ENCODE measurements at places on chromosomes 2 and 18.

DNA sequence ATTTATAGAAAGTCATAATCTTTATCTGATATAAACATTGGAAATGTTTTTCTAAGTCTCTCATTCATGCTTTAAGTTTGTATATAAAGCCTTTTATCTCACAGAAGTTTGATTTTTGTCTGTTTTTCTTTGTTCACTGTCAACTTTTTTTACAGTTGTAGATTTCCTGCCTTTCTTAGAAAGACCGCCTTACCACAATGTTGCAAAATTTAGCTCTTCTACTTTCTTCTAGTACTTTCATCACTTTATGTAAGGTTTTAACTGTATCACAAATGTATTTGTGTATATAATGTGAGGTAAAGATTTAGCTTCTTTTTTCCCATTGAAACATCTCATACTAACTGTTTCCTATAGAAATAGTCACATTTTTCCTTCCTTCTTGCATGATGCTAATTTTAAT, 136.1 kb downstream of the DNAH6 start:
- no peak for DNase-seq

DNA sequence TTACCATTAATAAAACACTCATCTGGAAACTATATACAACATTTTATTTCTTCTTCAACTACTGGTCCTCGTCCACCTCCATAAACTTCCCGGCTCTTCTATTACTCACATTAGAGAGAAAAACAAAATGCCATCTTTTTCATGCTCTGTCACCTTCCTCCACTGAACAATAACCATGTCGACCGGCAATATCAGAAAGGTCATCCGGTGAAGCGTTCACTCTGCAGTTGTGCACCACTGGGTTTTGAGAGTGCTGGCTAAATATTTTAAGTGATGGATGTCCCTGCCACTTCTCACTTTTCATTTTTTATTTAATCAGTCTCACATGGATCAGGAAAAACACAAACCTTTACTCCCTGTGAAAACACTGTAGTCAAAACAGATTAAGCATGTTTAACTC, 48.2 kb downstream of the SPP2 start:
- DNase-seq = no peak

DNA sequence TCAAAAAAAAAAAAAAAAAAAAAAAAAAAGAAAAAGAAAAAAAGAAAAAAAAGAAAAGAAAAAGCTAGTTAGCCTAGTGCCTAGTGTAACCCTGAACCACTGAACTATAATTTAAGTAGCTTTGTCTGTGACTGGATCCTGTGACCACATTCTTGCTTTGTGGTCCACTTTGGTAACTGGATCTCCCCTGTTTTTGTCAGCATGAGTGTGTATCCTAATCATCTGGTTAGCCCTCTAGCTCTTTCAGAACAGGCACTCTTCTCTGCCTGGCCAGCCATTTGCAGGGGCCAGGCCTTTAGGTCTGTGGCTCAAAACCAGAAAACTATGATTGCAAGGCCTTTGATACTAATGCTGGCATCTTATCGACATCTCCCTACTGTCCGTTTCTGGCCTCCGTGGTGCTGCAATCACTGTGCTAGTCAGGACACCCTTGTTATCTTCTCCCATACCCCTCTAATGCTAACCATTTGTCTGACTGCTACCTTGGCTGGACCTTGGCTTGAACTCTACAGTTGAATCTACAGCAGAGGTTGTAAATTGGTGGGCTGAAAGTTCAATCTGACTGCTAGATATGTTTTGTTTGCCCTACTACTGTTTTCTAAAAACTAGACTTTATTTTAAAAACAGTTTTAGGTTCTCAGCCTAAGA, 40.5 kb downstream of the RBKS start:
- DNase-seq = no peak

- no peak for DNase-seq
These were observed 10.9 kb downstream of the INO80D start for GRCh38 chr2:206075113-206075512.

DNA sequence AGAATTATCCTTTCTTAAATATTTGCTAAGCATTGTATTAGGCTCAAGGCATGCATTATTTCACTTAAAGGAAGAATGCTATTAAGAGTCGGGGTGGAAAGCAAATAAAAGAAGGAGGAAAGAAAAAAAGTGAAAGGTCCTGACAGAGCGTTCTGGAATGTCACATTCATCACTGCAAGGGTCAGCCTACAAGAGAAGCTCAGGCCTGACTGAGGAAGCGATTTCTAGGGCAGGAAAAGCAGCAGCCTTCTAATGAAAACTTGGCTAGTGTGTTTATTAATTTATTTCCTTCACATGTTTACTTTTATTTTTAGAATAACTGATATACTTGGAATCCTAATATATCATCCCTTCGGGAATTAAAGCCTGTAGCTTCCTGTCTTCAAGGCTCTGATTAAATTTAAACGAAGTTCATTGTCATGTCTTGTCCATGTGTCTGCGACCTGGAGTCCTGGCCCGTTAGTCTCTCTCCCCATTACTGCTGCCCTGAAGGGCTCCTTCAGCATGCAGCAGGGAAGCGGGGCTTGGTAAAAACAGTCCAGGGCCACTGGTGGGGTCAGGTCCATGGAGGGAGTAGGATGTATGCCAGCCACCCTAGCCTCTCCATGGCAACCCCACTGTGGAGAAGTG, 119.2 kb upstream of the CCDC68 start:
- DNase-seq = no peak

DNA sequence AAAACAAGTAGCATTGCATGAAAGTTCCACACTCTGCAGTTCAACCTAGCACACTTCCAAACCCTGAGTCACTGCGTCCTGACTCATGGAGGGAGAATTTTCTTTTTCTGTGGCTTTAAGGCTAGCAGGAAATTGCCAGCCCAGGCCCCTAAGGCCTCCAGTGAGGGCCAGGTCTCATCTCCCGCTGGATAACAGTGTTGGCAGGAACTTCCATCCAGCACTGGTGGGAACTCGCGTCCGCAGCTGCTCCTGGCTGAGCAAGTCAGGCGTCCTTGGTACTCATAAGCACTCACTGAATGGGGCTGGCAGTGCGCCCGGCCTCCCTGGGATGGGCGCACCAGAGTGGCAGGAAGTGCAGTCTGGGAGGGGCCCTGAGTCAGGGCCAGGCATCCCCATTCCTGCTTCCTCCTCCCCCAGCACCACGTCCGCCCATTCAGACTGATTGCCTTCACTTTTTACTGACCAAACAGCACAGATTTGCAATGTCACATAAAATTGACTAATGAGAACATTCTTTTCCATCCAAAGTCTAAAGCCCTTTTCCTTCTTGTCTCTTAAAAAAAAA, 14.3 kb downstream of the MALL start:
- no peak for DNase-seq

GRCh38 chr2:133490411-133490980, 77.8 kb downstream of the NCKAP5 start:
- no peak for DNase-seq

- no peak for DNase-seq
These were observed 35.4 kb downstream of the ARHGEF4 start for GRCh38 chr2:130871843-130872740.

DNA sequence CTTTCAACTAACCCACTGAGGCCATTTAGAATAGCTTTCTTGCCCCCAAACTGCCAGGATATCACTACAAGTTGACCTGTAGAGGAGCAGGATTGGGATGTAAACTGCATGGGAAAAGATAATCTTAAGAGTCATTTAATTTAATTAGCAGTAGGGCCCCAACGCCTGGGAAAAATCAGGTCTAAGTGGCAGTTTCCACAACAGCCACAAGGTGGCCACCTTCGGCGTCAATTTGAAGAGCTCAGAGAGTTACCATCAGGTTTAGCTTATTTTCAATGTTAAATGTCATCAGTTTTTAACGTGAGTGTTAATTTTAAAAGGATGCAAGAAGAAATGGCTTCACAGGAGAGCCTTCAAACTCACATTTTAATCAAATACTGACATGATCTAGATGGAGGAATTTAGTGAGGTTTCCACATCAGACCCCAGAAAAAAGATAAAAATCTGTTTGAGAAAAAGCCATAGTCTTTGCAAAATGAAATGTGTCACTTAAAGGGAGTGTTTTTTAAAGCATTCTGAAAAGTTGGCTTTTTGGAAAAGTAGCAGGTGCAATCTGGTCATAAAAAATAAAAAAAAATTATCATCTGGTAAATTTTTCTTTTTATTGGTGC, 77.3 kb upstream of the UPP2 start:
- peak; percentile 41 for DNase-seq

- no peak for DNase-seq
These were observed 26.6 kb upstream of the DYSF start for GRCh38 chr2:71426721-71427120.

- no peak for DNase-seq
These were observed 93.2 kb downstream of the MYOM1 start for GRCh38 chr18:3126457-3127097.

- DNase-seq = no peak
These were observed 57.7 kb downstream of the ARHGAP15 start for GRCh38 chr2:143186876-143187275.

DNA sequence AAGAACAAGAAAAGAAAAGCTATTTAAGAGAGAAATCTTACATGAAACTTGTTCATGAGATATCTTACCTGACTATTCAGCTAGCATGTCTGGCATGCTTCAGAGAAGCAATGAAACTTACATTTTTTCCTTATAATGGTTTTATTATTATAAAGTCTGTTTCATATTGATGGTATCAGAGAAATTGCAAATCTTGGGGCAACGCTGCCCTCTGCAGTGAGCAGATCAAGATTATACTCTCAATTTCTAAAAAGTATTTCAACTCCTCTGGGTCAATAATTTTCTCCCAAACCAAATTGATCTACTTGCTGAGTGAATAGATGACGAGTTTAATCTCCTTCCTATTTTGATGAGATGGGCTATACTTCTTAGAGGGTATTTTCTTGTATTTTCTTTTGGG, 235.6 kb downstream of the NUP35 start:
- DNase-seq = no peak

GRCh38 chr2:198273660-198274059, 469.3 kb downstream of the PLCL1 start:
- no peak for DNase-seq

DNA sequence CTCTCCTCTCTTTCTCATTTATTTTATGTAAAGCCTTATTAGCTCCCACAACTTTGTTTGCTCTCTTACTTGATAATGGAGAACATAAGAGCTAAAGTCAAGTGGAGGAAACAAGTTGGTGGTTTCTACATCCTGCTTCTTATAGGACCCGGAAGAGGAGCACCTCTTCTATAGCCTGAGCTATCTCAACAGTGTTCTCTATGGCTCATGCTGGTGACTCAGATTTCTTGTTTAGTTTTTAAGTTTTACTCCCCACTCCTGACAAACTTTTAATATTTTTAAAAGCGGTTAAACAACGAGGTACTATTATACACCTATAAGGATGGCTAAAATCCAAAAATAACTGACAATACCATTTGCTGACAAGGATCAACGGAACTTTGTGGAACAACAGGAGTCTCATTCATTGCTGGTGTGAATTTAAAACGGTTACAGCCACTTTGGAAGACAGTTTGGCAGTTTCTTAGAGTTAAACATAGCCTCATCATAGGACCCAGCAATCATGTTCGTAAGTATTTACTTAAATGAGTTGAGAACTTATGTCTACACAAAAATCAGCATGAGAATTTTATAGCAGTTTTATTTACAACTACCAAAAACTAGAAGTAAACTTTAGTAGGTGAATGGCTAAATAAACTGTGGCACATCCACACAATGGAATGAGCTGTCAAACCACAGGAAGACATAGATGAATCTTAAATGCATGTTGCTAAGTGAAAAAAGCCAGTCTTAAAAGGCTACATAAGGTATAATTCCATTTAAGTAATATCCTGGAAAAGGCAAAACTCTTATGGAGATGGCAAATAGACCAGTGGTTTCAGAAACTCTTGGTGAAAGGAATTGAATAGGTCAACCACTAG, 12.7 kb upstream of the CDC42EP3 start:
- no peak for DNase-seq

- DNase-seq = no peak
These were observed 147.6 kb downstream of the THADA start for GRCh38 chr2:43448011-43448821.

- DNase-seq = no peak
These were observed 43.4 kb downstream of the RNF144A start for GRCh38 chr2:6960659-6961058.

- no peak for DNase-seq
These were observed 27.7 kb upstream of the KDM3A start for GRCh38 chr2:86413296-86414094.

GRCh38 chr2:217835931-217836891, 166.6 kb downstream of the TNS1 start:
- DNase-seq = peak; percentile 24

- no peak for DNase-seq
These were observed 24.9 kb downstream of the EFHD1 start for GRCh38 chr2:232658217-232658785.

- DNase-seq = no peak
These were observed 73.2 kb downstream of the COL3A1 start for GRCh38 chr2:189047171-189047888.

- peak; percentile 26 for DNase-seq
These were observed 11.4 kb upstream of the ALPI start for GRCh38 chr2:232444409-232445148.

DNA sequence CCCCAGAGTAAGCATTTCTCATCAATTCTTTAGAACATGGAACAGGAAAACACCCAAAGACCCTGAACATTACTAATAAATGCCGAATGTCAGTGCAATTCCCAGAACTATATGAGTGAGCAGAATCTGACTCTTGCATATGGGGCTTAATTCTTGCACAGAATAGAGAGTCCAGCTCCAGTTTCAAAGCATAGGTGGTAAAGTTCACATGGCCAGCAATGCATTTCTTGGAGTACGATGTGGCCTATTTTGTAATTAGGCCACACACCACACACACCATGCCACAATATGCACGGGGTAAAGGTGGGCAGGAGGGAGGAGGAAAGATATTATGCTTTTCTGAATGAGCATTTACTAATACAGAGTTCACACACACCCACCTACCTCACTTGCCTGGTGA, 56.5 kb downstream of the PLA2R1 start:
- DNase-seq = no peak

GRCh38 chr2:174627216-174627615, 29.6 kb upstream of the WIPF1 start:
- no peak for DNase-seq

DNA sequence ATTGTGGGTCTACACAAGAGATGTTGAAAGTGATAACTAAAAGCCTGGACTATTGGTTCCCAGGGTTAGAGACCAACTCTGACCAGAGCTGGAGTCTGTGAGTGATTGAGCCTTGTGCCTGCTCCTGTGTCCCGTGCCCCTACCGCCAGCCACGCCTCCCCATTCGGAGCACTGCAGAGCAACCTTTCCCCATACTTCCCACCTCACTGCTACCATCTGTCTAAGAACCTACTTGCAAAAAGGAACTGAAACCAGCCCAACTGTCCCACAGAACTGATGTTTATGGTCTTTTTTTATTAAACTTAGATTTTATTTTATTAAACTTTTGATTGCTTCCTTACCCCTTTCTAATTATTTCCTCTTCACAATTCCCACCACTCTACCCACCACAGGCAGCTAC, 300.3 kb upstream of the MGAT5 start:
- no peak for DNase-seq

DNA sequence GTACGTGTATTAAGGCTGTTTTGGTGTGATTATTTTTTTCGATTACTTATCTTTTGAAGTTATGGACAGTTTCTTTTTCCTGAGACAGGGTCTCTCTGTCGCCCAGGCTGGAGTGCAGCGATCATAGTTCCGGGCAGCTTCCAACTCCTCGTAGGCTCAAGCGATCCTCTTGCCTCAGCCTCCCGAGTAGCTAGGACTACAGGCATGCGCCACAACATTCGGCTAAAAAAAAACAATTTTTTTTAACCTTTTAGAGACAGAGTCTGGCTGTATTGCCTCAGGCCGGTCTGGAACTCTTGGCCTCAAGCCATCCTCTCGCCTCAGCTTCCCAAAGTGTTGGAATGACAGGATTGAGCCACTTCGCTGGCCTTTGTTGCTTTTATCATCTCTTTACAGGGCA, 945 bp downstream of the HAT1 start:
- no peak for DNase-seq

- DNase-seq = peak; percentile 62
These were observed 44.6 kb downstream of the HAUS1 start for GRCh38 chr18:46148810-46149209.
